Putamen (tissue), 1 donor: ENCODE measurements at places on chromosomes 4 and X.

DNA sequence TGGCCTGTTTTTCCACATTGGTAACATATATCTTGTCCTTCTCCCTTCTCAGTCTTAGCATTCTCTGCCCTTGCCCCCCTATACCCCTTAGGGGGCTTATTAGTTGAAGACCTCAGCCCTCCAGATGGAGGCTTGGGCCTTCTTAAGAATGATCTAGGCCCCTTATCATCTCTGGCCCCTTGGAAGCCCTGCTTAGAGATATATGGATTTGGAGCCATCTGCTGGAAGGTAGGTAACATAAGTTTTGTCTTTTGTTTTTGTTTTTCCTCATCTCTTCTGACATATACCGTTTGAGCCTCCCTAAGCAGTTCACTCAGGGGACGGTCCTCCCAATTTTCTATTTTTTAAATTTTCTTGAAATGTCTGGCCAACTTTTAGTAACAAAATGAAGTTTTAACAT lies 48.3 kb upstream of the NAP1L2 start:
- no peak for DNase-seq

DNA sequence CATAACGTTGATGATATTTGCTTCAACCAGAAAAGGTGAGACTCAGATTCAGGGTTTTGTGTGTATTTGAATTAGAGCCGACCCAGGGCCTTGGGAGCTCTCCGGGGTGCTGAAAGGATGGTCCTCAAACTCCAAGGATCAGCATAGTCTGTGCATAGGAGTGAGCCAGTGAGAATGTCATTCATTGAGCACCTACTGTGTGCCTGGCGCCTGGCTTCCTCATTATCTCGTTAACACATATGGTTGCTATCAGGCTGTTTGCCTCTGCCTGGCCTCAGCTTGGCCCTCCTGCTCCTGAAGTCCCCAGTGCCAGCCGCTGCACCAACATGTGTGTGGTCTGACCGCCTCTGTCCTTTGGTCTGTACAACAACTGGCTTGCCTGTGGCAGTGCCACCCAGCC lies 25.1 kb upstream of the JAKMIP1 start:
- DNase-seq = no peak

GRCh38 chr4:38099908-38100407 lies 139.8 kb downstream of the PTTG2 start:
- no peak for DNase-seq

DNA sequence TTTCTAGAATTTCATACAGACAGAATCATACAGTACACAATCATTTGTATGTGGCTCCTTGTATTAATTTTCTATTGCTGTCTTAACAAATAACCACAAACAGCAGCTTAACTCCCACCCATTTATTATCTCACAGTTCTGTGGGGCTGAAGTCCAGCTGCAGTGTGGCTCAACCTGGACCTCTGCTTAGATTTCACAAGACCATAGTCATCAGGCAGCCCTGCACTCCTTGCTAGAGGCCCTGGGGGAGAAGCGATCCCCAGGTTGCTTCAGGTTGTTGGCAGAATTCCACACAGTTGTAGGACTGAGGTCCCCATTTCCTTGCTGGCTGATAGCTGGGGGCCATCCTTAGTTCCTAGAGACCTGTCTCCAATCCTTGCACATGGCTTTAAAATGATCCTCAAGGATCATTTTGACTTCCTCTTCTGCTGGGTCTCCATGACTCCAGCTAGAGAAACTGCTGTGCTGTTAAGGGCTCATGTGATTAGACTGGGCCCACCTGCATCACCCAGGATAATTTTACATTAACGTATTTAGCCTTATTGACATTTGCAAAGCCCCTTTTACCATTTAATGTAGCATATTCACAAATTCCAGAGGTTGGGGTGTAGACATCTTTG lies 60.9 kb upstream of the SMAD1 start:
- no peak for DNase-seq

GRCh38 chr4:121953860-121954259 lies 2.0 kb upstream of the TRPC3 start:
- DNase-seq = no peak

DNA sequence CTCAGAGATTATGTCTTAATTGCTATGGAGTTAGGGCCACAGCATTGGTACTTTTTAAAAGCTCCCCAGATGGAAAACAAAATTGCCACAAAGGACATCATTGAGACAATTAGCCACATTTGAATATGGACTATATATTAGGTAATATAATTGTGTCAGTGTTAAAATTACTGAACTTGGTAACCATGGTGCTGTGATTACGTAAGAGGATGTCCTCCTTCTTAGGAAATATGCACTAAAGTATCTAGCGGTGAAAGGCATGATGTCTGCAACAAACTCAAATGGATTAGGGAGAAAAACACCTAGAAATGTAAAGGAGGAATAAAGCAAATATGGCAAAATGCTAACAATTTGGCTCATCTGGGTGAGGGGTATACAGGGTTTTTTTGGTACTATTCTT lies 89.9 kb upstream of the PAK3 start:
- DNase-seq = no peak

- DNase-seq = no peak
These were observed 11.3 kb upstream of the BTC start for GRCh38 chr4:74805601-74806000.

DNA sequence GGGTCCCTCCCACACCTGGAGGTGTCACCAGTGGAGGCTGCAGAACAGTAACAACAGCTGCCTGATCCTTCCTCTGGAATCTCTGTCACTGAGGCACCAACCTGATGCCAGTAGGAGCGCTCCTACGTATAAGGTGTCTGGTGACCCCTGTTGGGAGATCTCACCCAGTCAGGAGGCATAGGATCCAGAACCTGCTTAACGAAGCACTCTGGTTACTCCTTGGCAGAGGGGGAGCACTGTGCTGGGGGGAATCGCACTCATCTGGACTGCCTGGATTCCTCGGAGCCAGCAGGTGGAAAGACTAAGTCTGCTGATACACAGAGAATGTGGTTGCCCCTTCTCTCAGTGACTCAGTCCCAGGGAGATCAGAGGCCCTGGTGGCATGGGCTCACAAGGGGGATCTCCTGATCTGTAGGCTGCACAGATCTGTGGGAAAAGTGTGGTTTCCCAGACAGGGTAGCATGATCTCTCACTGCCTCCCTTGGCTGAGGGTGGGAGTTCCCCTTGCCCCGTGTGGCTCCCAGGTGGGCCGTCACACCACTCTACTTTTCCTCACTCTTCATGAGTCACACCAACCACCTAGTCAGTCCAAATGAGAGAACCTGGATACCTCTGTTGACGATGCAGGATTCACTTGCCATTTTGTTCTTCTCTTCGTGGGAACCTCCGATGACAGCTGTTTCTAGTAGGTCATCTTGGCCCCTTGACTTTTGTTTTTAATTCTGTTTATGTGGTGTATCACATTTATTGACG lies 305.9 kb downstream of the IDS start:
- no peak for DNase-seq

- no peak for DNase-seq
These were observed 1.3 kb downstream of the ANTXR2 start for GRCh38 chr4:80071604-80072227.

- DNase-seq = no peak
These were observed 105.9 kb downstream of the TNIP2 start for GRCh38 chr4:2650276-2650675.
